GM18507 (cell line): ENCODE measurements at places on chromosomes 11 and 22.
A peak's percentile ranks its signal among the peaks of the same experiment; 100 is the strongest.

DNA sequence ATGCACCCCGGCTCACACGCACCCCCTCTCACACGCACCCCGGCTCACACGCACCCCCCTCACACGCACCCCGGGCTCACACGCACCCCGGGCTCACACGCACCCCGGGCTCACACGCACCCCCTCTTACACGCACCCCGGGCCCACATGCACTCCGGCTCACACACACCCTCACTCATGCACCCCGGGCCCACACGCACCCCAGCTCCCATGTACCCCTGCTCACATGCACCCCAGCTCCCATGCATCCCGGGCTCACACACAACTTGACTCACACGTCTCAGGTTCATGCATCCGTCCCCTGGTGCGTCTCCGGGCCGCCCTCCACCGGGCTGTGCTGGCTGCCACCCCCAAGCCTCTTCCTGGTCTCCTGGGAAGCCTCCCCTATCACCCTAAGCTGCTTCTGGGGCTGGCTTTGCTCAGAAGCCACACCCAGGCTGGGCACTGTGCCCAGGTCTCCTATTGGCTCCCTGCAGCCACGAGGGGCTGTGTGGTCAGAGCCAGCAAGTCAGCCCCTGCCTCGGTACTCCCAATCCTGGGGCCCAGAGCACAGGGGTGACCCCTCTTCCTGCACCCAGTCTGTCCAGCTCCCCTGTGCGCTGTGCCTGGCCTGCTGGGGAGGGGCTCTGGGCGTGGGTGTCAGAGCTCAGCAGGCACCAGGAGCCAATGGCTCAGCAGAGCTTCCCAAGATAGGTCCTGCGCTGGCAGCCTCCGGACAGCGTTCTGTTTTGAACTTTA, 16.9 kb downstream of the TSPAN4 start:
- DNase-seq, result no peak

DNA sequence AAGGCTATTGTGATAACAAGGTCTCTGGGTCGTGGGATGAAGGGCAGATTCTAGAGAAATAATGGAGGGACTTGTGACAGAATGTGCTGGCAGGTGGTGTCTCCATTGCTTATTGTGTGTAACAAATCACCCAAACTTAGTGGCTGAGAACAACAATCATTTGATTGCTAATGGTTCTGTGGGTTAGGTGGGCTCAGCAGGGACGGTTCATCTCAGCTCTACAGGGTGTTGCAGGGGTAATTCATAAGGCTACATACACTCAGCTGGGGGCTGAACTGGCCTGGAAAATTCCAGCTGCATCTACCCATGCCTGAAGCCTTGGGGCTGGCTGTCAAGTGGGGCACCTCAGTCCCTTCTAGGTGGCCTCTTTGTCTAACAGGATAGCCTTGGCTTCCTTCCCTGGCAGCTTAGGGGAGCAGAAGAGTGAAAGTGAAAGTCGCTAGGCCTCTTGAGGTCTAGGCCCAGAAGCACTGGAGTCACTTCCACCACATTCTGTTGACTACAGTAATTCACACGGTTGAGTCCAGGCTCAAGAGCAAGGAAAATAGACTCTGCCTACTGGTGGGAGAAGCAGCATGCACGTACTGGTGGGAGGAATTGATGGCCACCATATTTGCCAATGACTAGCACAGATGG, 308.9 kb downstream of the MN1 start:
- DNase-seq, result no peak

- no peak for DNase-seq
Observed at GRCh38 chr11:49377978-49378377, 169.6 kb upstream of the FOLH1 start.

GRCh38 chr22:17779286-17780115, 5.2 kb upstream of the BID start:
- DNase-seq, result peak; percentile 67
